ENCODE measurements at places on chromosomes 3 and 15.

GRCh38 chr3:165196577-165197480 lies 645 bp upstream of the SLITRK3 start:
- DNase-seq = peak; percentile 69

GRCh38 chr3:61451841-61452240 lies 109.5 kb upstream of the PTPRG start:
- DNase-seq = no peak

DNA sequence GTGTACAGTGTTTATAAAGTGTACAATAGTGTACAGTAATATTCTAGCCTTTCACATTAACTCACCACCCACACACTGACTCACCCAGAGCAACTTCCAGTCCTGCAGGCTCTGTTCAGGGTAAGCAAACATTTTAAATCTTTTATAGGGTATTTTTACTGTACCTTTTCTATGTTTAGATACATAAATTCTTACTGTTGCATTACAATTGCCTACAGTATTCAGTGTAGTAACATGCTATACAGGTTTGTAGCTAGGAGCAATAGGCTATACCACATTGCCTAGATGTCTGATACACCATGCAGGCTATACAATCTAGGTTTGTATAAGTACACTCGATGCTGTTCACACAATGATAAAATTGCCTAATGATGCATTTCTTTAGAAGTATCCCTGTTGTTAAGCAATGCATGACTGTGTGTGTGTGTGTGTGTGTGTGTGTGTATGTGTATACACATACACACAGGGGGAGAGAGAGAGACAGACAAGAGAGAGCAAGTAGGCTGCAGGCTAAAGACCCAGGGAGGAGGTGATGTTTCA lies 72.5 kb upstream of the PRR23C start:
- DNase-seq = no peak

DNA sequence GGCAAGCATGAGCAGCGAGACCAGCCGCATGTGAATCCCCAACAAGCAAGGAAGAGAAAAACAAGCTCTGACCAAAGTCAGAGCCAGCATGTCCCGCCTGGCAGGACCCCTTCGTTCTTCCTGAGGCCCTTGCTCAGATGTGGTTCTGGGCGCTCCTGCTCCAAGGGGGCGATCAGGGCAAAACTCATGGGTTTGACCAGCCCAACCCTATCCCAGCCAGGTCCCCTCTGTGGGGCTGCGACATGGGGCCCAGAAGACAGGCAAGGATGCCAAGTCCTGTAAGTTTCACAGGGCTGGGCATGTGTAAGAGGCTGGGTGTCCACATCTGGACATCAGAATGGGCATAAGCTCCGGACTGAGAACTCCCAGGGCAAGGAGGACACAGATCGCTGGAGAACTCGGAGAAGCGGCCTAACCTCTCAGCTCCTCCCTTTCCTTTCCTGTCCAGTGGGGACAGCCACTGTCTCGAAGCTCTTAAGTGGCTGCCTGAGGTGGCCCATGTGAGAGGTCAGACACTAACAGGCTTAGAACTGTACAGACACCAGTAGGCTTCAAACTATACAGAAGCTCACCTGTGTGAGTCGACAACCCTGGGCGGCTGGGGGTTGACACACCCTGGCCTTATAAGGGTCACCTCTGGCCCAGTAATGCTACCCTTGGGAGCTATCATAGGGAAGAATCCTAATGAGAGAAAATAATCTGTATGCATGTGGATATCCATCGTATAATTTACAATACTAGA lies 48.9 kb downstream of the XXYLT1 start:
- no peak for DNase-seq

DNA sequence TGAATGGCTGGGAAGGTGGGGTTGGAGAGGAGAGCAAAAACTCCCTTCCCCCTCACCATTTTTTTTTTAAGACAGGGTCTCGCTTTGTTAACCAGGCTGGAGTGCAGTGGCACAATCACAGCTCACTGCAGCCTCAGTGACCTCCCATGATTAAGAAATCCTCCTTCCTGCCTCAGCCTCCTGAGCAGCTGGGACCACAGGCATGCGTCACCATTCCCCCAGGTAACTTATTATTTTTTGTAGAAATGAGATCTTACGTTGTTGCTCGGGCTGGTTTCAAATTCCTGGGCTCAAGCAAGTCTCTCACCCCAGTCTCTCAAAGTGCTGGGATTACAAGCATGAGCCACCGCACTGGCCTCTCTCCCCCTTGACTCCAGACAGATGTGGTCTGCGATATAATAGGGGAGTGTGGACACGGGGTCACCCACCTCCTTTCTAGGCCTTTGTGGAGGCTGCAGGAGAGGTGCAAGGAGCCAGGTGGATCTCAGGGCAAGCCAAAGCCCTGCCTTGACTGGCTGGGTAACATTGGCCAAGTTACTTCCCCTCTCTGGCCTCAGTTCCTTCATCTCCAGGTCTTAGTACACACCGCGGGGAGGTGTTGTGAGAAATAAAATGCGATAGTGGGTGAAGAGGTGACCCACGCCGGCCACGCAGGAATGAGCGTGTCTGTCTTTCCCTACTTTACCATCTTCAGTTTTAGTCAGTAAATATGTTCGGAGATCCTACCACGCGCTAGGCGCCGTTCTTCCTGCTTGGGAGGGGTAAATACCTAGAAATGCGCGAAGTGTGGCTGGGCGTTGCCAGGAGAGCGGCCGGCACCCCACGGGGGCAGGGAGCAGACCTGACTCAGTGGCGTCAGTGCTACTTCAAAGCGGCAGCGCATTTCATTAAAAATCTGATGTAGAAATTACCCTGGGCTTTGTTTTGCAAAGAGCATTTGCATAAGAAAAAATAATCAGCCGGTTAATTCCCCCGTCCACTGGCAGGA lies 20.2 kb upstream of the CORO2B start:
- DNase-seq = no peak

DNA sequence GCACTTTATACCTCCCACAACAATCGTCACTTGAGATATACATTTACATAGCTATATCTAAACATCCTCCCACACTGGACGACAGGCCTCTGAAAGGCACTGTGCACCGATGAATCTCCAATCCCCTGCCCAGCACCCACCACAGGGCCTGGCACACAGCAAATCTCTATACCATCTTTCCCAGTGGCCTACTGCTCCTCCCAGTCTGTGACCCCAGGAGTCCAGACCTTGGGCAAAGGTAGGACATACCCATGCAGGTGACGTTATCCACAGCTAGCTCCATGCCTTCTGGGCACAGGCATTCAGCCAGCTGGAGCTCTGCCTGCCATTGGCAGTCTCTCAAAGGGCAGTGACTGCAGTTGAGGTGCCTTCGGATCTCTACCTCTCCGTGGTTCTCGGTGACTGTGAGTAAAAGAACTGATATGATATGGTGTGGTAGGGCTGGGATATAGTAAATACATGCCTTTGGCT lies 5.8 kb downstream of the LTK start:
- DNase-seq = no peak

DNA sequence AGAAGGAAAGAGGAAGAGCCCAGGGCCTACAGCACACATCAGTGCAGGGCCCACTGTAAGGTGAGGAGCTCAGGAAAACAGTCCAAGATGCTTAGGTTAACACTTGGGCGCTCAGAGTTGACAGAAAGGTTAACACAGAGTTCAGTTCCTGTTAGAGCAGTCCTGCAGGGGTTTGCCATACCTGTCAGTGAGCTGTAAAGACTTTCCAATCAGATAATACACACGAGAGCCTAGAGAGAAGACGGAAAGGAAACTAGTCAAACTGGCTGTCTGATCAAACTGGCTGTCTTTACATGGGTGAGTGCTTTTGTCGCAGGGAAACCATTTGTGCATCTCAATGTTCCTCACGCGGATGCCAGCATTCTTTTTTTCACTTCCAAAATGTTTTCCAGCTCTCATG lies 61.4 kb upstream of the ARHGEF26 start:
- DNase-seq = no peak

- DNase-seq = no peak
Measured at GRCh38 chr15:57313134-57313483, 63.2 kb upstream of the CGNL1 start.
